Esophagus squamous epithelium (tissue), 5 donors: ENCODE measurements at places on chromosomes 3 and 15.

DNA sequence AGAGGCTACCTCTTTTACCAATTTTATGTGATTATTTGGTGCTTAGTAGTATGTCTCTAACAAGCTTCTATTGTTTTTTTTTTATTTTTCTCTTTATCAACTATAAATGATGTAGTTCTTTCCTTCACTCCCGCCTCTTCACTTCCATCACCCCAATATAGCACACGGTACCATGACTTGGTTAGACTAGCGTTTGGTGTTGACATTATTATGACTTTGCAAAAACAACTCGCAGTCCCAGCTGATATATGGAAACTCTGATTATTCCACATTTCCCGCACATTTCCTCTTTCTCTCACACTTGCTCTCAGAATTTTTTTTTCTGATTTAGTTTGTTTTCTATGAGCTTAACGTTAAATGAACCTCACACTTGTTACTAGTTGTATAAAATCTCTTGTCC is 162.2 kb downstream of the GREM1 start:
- no peaks in the 10 kb centered on the region for H3K4me1 ChIP-seq
- DNase-seq: no peak
- no peaks in the 10 kb centered on the region for H3K36me3 ChIP-seq
- no peaks in the 10 kb centered on the region for H3K27me3 ChIP-seq
- no peak overlapping the region for H3K4me3 ChIP-seq
- peak overlapping the region; percentile 57 for H3K27ac ChIP-seq

GRCh38 chr3:155595371-155595770 is 149.5 kb downstream of the PLCH1 start:
- no peaks in the 10 kb centered on the region for H3K27me3 ChIP-seq
- no peak overlapping the region for H3K27ac ChIP-seq
- H3K36me3 ChIP-seq: no peaks in the 10 kb centered on the region

GRCh38 chr3:140004271-140004670 is 69.3 kb downstream of the CLSTN2 start:
- H3K4me1 ChIP-seq: no peaks in the 10 kb centered on the region
- H3K4me3 ChIP-seq: no peak overlapping the region
- no peaks in the 10 kb centered on the region for H3K36me3 ChIP-seq
- DNase-seq: no peak

- H3K36me3 ChIP-seq: no peaks in the 10 kb centered on the region
- H3K4me3 ChIP-seq: no peak overlapping the region
- H3K27ac ChIP-seq: peak overlapping the region; percentile 74
These were observed 45.5 kb downstream of the PPM1L start for GRCh38 chr3:160801386-160802118.

DNA sequence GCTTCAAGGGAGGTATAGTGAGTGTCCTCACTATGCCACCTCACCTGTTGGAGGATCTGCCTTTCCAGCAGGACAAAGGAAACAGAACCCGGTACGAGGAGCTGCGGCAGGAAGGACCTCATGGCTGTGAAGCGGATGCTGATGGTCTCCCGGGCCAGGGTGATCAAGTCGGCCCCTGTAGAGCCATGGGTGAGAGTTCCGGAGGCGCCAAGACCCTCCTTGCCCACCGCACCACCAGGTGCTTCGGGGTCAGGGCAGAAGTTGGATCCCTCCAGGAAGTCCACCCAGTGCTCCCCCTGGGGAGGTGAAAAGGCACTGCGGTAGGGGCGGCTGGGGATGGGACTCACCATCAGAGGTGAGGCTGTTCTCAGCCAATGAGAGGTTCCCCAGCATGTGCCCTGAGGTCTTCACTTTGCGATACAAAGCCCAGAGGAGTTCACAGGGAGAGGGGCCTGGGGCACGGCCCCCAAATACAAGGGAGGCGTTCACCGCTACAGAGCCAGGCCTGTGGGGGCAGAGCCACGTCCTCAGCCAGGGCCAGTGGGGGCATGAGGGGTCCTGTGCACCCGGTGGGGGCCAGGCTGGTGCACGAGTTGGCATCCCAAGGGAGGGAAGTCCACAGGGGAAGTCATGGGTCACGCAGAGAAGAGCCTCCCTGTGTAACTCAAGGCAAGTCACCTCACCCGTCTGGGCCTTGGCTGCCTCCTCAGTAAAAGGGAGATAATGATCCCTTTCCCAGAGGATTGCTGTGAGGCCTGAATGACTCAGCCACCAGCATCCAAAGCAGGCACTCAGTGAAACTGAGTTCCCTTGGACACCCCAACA is 27.7 kb downstream of the C15orf39 start:
- no peak for DNase-seq
- H3K4me3 ChIP-seq: no peak overlapping the region
- no peaks in the 10 kb centered on the region for H3K4me1 ChIP-seq
- no peaks in the 10 kb centered on the region for H3K27me3 ChIP-seq
- no peak overlapping the region for H3K27ac ChIP-seq

DNA sequence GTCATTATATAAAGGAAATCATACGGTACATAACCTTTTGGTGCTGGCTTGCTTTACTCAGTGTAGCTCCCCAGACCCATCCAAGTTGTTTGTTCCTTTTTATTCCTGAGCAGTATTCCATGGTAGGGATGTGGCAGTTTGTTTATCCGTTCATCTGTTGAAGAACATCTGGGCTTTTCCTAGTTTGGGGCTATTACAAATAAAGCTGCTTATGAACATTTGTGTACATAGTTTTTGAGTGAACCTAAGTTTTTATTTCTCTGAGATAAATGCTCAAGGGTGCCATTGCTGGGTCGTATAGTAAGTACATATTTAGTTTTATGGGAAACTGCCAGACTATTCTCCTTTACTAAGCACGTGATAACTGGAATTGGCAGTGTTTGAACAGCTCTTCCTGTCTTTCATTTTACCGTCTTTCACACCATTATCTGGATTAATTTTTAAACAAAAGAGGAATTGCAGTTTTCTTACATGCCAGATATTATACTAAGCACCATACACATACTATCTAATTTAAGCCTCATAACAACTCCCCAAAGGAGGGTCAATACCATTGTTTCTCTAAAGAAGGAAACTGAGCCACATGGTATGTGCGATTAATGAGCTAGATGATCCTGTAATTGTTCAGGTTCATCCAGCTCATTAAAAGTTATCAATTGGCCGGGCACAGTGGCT is 85.6 kb downstream of the PTPRG start:
- H3K4me1 ChIP-seq: no peaks in the 10 kb centered on the region
- no peaks in the 10 kb centered on the region for H3K27me3 ChIP-seq
- no peak overlapping the region for H3K27ac ChIP-seq
- H3K4me3 ChIP-seq: no peak overlapping the region
- H3K36me3 ChIP-seq: no peaks in the 10 kb centered on the region
- no peak for DNase-seq

- H3K36me3 ChIP-seq: no peaks in the 10 kb centered on the region
- no peaks in the 10 kb centered on the region for H3K4me1 ChIP-seq
- no peaks in the 10 kb centered on the region for H3K27me3 ChIP-seq
These were observed 59.5 kb upstream of the GALNT15 start for GRCh38 chr3:16114930-16115329.

DNA sequence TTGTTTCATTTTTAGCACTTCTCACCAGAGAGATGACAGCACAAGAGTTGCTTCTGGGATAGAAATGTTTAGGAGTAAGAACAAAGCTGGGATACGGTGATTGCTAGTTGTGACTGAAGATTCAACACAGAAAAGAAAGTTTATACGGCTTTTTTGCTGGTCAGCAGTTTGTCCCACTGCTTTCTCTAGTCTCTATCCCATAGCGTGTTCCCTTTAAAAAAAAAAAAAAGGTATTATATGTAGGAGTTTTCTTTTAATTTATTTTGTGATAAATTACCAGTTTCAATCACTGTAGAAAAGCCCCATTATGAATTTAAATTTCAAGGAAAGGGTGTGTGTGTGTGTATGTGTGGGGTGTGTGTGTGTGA is 48.0 kb downstream of the PGPEP1L start:
- H3K36me3 ChIP-seq: peaks cover 82% of the 10 kb centered on the region
- H3K27ac ChIP-seq: no peak overlapping the region
- H3K4me3 ChIP-seq: no peak overlapping the region
- DNase-seq: no peak
